ENCODE measurements at places on chromosomes 1 and 21.

GRCh38 chr1:13956393-13956792 is 256.4 kb downstream of the PRDM2 start:
- no peak for DNase-seq

GRCh38 chr1:193030280-193030679 is 28.9 kb downstream of the UCHL5 start:
- no peak for DNase-seq

DNA sequence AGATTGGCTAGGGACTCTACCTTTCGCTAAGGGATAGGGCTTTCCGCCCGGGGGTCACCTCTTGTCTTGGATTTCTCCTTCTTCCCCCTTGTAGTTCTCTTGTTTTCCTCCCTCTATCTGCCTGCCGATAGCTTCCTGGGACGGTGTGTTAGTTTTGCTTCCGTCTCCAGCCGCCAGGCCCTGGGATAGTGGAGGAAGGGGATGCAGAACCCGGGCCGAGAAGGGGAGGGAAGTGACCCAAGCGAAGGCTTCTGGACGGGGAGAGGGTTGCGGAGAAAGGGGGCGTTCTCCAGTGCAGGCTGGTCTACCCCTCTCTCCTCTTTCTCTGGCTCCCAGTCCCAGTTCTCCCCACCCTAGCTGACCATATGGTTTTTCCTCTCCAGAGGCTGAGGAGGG is 871 bp downstream of the TUFT1 start:
- DNase-seq = no peak

DNA sequence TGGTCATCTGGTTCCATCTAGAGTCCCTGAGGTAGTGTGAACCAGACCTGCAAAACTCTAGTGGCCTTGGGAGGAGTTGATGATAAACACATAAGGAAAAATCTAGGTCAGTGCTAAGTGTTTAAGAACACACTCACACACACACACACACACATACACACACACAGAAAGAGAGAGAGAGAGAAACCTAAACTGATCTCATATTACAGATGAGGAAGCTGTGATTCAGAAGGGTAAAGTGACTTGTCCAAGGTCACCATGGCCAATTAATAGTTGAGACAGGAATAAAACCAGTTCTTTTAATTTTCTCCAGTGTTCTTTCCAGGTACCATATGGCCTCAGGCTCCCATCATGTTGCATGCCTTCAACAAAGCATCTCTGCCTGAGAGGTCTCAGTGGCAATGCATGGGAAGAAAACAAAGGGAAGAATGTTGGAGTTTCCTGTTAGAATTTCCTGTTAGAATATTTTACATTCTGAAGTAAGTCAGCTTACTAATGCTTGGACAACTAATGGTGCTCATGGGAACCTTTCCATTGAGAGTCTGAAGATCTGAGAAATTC is 77.3 kb upstream of the TSPAN2 start:
- DNase-seq = no peak

DNA sequence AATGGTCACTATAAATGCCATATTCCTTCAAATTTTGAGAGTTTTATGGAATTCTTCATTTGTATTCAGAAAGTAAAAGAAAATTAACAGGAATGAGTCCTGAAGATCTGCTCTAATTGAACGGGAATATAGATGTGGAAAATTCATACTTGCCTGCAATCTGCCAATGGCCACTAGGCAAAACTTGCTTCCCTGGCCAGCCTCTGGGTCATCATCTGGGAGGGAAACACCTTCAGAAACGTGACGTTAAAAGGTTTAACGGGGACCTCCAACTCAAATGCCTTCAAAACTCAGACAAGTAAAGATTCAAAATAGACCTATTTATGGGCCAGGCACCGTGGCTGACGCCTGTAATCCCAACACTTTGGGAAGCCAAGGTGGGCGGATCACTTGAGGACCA is 21.7 kb upstream of the CTSK start:
- DNase-seq = no peak

Data from CD4-positive, alpha-beta T cell treated with Interleukin-4 for 4 hours (primary cell).